Sciatic nerve (tissue), 2 donors: ENCODE measurements at places on chromosomes 11 and 22.

DNA sequence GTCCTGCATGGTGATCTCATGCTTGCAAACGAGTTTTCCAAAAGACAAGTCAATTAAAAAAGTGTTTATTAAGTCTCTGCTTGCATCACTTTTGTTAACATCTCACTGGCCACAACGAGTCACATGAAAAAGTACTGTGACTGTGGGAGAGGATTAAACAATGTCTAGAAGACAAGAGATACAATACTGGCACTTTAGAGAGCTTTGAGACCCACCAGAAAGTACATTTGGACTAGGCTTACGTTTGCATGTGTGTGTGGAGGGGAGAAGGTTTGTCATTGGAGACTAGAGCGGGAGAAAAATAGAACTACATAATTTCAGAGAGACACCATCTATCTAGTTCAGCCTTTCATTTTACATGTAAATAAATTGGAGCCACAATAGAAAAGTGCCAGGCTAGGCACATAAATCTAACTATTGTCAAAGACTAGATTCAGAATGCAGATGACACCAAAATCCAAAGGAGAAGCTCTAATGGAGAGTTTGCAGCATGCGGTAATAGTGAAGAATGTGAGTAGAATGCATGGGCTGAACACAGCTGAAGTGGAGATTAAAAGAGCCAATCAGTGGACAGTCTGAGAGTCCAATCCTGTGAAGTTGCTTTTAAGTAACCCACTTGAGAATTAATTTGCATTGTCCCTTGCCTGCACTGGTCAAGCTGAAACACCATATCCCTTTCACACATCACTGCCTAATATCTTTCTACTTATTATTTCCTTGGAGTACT, 977.4 kb upstream of the FAT3 start:
- DNase-seq: no peak

DNA sequence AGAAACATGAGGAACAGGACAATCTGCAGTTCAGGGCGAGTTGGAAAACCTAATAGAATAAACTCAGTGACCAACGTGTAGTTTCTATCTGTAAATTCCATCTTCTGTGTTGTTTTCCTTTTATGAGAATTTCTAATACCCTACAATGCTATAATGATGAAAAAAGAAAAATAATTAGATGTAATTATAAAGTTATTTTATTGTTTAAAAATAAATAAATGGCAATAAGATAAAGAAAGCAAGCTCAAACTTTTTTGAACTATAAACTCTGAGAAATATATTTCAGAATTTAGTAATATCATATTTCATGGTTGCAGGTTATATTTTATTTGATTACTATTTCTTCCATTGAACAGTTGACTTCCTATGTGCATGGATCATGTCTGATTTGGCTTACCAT, at the start of gene OR5I1:
Gene OR5I1 (minus strand): TSS at position 101 of the 400 bp plus-strand sequence. CDS start 0 bp downstream, at position 101.
- DNase-seq: no peak

GRCh38 chr11:33575311-33575710, 125.3 kb downstream of the C11orf91 start:
- DNase-seq: no peak

- no peak for DNase-seq
These were observed 6.3 kb downstream of the SLC7A4 start for GRCh38 chr22:21025763-21026755.
